ENCODE measurements at places on chromosomes 11 and 22. TPM values are rescaled to one million over a fixed set of nuclear protein-coding genes. Genes with fewer than 3 reads are reported as not detected.

GDPD4 gene
- polyA plus RNA-seq, result not detected

OMP gene
- not detected for polyA plus RNA-seq

SLC37A4 gene
- 6.9 TPM for polyA plus RNA-seq

GRIA4 gene
- not detected for polyA plus RNA-seq

FAM83F gene
- 0.03 TPM for polyA plus RNA-seq

C11orf86 gene
- not detected for polyA plus RNA-seq

MEI1 gene
- 223 TPM for polyA plus RNA-seq

OR8G1 gene
- polyA plus RNA-seq, result not detected

APOBEC3H gene
- 7.8 TPM for polyA plus RNA-seq

SERHL2 gene
- polyA plus RNA-seq, result not detected

CDC45 gene
- 3.4 TPM for polyA plus RNA-seq

INPP5J gene
- not detected for polyA plus RNA-seq

FBXO7 gene
- 148 TPM for polyA plus RNA-seq

TBC1D22A gene
- 34.0 TPM for polyA plus RNA-seq

NNMT gene
- not detected for polyA plus RNA-seq

SLC35F2 gene
- polyA plus RNA-seq, result 22.7 TPM

POLA2 gene
- polyA plus RNA-seq, result 12.5 TPM

BEST1 gene
- polyA plus RNA-seq, result 1.5 TPM

VSIG10L2 gene
- not detected for polyA plus RNA-seq

TRIM68 gene
- 17.9 TPM for polyA plus RNA-seq

DNAJB7 gene
- polyA plus RNA-seq, result 0.20 TPM

SPTBN2 gene
- polyA plus RNA-seq, result not detected

SLC35E4 gene
- 7.0 TPM for polyA plus RNA-seq

CYP2R1 gene
- 15.5 TPM for polyA plus RNA-seq
